Stimulated activated CD8-positive, alpha-beta memory T cell treated with anti-CD3 and anti-CD28 coated beads, Interleukin-7, amount 100 ng/mL, for 1 hour (primary cell): ENCODE measurements at places on chromosomes 4 and X.

DNA sequence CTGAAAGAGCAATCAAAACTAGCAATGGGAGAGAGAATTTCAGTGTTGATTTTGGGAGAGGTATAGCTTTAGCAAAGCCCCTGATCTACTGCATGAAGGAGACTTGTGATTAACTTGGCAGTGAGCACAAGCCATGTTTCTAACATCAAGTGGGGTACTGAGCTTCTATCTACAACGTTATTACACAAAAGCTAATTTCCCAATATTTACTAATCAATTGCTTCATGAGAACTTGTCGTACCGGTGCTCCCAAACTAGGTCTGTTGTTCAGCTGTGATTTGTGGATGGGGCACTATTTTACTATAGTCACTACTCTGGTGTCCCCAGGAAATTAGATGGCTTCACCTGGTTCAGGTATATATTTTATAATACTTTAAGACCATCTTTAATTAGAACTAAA is 16.2 kb downstream of the ANK2 start:
- DNase-seq, result no peak

DNA sequence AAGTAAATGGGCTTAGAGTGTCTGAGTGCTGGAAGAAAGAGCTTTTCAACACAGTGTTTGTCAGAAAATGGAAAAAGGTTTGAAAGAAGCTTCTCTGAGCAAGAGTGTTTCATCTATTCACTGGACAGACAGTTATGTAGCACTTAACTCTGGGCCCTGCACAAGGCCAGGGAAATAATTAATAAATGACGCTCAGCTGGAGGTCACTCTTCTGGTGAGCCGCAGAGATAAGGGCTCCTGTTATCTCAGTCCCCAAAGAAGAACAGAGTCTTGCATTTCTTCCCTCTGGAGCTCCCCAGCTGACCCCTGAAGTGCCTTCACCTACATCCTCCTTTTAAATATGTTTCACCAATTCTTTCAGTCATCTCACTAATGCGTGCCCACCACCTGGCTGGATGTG is 90.4 kb downstream of the SLC16A2 start:
- DNase-seq, result no peak

GRCh38 chrX:70434914-70435586 is 9.6 kb upstream of the DLG3 start:
- no peak for DNase-seq

GRCh38 chr4:185881430-185881829 is 69.4 kb upstream of the SORBS2 start:
- DNase-seq, result no peak

- DNase-seq, result no peak
Observed at GRCh38 chrX:107102980-107103379, 15.6 kb downstream of the RBM41 start.

- no peak for DNase-seq
Observed at GRCh38 chr4:39814403-39815185, 116.7 kb downstream of the UBE2K start.

DNA sequence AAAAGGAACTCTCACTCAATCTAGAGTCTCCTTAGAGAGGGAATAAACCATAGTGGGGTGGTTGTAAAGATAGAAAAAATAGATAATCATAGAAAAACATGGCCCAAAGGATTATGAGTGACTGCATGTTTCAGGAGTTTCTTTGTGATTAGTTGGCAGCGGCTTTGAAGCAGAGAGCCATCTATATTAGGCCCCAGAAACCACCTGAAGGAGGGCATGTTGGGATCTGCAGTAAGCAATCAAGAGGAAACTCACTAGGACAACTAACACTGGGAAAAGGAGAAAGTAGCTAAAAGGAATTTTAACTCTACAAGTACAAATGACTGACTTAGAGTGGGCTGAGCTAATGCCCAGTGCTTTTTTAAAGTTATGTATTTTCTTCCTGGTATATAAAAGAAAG is 269.2 kb upstream of the NRK start:
- no peak for DNase-seq

DNA sequence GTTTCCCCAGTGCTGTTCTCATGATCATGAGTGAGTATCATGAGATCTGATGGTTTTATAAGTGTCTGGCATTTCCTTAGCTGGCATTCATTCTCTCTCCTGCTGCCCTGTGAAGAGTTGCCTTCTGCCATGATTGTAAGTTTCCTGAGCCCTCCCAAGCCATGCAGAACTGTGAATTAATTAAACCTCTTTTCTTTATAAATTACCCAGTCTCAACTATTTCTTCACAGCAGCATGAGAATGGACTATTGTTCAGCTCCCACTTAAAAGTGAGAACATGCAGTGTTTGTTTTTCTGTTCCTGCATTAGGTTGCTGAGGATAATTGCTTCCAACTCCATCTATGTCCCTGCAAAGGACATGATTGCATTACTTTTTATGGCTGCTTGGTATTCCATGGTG is 311.7 kb upstream of the CTSO start:
- DNase-seq, result no peak

- DNase-seq, result no peak
Observed at GRCh38 chrX:130075777-130076176, 34.5 kb downstream of the ELF4 start.

GRCh38 chr4:110704748-110705439 is 82.0 kb upstream of the PITX2 start:
- DNase-seq, result no peak

- DNase-seq, result no peak
Observed at GRCh38 chr4:25925486-25926201, 11.6 kb downstream of the SMIM20 start.

DNA sequence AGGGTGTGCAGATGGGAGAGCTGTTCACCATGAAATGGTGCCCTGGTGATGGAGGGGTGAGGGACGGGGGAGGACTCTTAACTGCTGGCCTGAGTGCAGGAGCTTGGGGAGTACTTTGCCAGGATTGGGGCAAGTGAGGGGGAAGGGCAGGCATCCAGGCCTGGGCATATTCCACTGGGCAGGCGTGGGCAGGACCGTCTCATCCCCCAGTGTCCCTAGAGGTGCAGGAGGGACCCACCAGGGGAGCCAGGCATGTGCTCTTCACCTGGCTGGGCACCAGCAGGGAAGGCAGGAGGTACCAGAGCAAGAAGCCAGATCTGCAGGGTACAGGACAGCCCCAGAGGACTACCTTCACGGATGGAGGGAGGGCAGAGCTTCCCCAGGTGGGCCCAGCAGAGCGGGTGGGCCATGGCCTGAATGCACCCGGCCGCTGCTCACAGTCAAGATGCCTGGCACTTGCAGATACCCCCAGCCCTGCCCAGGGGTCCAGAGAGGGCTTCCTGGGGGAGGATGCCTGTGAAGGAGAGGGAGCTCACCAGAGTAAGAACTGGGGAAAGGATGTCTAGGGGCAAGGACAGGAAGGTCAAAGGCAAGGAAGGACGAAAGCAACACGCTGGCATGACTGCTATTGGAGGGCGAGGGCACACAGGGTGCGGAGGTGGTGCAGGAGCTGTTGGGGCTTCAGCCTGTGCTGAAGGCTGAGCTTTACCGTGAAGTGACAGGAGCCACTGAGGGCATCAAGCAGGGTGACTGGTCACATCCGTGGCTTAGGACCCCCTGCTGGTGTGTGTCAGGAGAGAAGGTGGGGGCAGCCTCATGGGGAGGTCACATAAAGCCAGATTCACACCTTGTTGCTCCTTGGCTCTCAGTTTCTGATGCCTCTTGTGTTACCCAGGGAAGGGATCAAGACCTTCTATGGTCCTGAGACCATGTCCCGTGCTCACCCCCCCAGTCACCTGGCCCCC is 68.2 kb upstream of the NKX1-1 start:
- no peak for DNase-seq

GRCh38 chrX:56783996-56784620 is 55.1 kb downstream of the NBDY start:
- DNase-seq, result no peak

GRCh38 chrX:1361275-1361674 is 24.7 kb downstream of the IL3RA start:
- no peak for DNase-seq

GRCh38 chr4:8123389-8123788 is 35.2 kb downstream of the ABLIM2 start:
- DNase-seq, result no peak

DNA sequence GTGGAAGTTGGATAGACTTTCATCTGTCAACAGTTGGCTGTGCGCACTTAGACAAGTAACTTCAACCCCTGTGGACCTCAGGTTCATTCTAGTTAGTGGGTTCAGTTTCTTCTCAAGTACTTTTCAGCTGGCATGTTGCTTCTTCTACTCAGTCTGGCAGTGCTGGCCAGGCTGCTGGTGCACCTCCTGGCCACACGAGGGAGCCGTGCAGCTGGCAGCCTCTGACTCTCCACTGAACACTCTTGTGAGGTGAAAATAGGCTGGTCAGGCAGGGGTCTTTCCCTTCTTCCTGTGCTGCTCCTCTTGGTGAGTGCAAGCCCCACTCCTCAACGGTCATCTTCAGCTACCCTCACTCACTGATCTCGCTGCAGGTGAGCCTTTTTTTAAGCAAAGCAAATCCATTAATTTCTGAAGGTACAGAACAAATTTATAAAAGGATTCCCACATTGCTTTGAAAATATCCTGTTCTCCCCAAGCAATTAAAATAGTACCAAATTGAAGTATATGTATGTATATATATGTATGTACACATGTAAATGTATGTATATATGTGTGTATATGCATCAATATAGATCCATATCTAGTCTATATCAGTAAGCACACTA is 30.6 kb downstream of the LONRF3 start:
- peak; percentile 10 for DNase-seq

- DNase-seq, result no peak
Observed at GRCh38 chr4:122960611-122961000, 38.2 kb upstream of the NUDT6 start.

GRCh38 chr4:68570122-68570507 is 6.0 kb downstream of the UGT2B17 start:
- DNase-seq, result no peak

GRCh38 chr4:138439143-138439581 is 197.0 kb upstream of the SLC7A11 start:
- DNase-seq, result no peak

- DNase-seq, result no peak
Observed at GRCh38 chr4:88353324-88353723, 25.3 kb upstream of the HERC6 start.

DNA sequence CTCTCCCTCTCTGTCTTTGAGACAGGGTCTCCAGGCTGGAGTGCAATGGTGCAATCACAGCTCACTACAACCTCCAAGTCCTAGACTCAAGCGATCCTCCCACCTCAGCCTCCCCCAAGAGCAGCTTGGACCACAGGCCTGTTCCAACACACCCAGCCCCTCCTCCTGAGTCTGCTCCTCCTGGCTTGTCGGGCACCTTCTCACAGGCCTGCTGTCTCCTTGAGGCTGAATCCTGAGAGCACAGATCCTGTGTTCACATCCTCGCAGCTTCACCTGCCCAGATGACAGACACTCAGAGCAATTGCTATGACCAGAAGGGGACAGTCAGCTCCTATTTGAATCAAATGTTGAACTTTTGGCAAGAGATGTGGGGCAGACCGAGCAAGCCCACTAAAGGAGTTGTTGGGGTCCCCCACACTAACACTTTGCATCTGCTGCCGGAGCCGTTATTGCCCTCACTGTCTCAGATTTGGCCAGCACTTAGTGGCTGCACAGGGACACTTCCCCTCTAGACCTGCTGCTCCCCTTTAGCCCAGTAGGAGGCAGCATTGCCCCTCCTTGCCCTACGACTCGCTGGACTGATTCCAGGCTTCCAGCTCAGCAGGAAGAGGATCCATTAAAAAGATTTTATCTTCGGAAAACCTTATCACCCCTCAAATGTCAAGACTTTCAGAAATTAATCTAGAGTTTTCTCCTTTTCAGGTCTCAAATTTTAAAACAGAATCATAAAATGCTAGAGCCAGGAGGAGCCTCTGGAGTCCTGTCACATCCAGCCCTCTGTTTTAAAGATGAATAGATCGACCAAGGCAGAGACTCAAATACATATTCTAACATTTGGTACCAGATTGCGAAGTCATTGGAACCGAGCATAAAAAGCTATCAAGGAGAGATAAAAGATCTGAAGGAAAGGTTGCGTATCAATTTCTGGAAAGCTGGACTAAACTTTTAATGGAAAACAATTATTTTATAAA is 113.7 kb downstream of the USP46 start:
- DNase-seq, result peak; percentile 11

DNA sequence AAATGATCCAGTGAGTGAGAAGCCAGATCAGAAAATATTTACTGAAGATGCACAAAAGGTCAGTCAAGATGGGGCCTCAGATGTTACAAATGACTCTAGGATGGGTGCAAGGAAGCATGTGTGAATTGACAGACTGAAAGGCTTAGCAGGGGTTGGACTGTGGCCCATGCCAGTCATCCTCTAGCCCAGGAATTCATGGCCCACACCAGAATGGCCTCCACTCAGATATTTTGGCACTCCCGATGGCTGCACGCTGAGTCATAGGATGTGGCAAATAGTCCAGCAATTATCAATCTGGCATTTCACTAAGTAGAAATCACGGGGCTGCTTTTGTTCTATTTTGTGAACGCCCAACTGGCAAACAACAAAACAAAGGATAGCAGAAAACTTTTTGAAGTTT is 406.5 kb downstream of the IQCM start:
- DNase-seq, result no peak

GRCh38 chr4:147799986-147800555 is 68.2 kb downstream of the ARHGAP10 start:
- peak; percentile 17 for DNase-seq

DNA sequence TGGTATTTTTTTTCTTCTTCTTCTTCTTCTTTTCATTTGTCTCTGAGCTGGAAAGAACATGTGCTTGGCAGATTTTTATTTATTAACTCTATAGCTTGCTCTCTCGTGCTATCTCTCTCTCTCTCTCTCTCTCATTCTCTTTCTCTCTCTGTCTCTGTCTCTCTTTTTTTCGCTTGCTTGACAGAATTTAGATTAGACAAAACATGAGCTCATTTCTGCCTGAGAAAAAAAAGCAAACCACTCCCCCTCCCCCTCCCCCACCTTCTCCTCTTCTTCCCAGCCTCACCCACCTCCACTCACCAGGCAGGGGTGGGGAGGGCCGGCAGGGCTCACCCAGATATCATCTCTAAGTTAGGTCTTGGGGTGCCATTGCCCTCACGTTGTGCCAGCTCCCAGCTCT is 81.5 kb downstream of the PJA1 start:
- DNase-seq, result no peak

GRCh38 chr4:87855559-87855958 is 22.8 kb downstream of the MEPE start:
- DNase-seq, result no peak
